A673 (cell line): ENCODE measurements at places on chromosomes 5 and 9. TPM values are rescaled to one million over a fixed set of nuclear protein-coding genes. Genes with fewer than 3 reads are reported as not detected.

GRCh38 chr5:139294374-139295165 is 1.0 kb downstream of the MATR3 start:
- H3K36me3 ChIP-seq = no peaks in the 10 kb centered on the region
- peak; percentile 81 for DNase-seq
- H3K4me3 ChIP-seq = peak overlapping the region; percentile 76
- H3K27me3 ChIP-seq = no peaks in the 10 kb centered on the region
- peaks cover 27% of the 10 kb centered on the region for H3K4me1 ChIP-seq

DNA sequence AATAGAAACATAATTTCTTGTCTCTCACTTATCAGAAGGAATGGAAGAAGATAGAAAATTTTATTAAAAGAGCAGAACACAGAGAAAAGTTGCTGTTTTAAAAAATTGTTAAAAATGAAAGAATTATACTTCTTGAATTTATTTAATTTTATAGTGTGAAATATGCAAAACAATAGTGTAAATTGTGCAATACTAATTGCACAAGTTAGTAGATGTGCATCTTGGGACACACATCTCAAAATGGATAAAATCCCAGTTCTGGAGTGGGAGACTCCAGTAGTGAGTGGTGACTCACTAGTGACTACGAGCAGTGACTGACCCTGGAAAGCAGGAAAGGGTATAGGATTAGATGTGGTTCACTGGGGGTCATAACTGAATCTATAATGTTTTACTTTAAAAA is 223.2 kb downstream of the MSX2 start:
- H3K4me1 ChIP-seq = no peaks in the 10 kb centered on the region
- H3K27ac ChIP-seq = no peak overlapping the region
- DNase-seq = no peak
- no peaks in the 10 kb centered on the region for H3K36me3 ChIP-seq
- peaks cover 4% of the 10 kb centered on the region for H3K27me3 ChIP-seq

- peak; percentile 85 for DNase-seq
- H3K4me3 ChIP-seq = peak within 1 kb of the TSS; percentile 44
- peaks cover 15% of the 10 kb centered on the region for H3K36me3 ChIP-seq
- no peaks in the 10 kb centered on the region for H3K27me3 ChIP-seq
- no peak within 1 kb of the TSS for H3K27ac ChIP-seq
- peaks cover 6% of the 10 kb centered on the region for H3K4me1 ChIP-seq
Measured at GRCh38 chr9:124852829-124853531, at the start of gene WDR38. Gene WDR38, plus strand, starts transcription at chr9:124853460. Its CDS starts 72 bp downstream, at chr9:124853532.

DNA sequence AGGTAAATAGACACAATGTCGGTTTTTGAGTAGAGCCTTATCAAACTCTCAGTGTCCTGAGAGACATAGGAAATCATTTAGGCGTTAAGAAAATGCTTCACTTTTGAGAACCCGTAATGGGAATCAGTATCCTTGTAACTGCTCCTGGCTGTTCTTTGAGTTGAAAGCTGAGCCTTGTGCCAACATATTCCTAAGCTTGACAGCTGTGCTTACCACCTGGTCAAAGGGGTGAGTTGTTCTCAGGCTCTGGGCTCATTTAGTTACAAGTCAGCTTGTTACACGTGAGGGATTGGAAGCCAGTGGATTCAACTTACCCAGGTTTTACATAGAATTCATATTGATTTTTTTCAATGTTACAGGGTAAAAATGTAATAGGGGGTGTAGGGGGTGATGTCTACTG is 145.9 kb downstream of the GABRB2 start:
- peaks cover 12% of the 10 kb centered on the region for H3K27me3 ChIP-seq
- no peak overlapping the region for H3K4me3 ChIP-seq
- no peaks in the 10 kb centered on the region for H3K36me3 ChIP-seq
- no peak overlapping the region for H3K27ac ChIP-seq
- DNase-seq = no peak
- H3K4me1 ChIP-seq = no peaks in the 10 kb centered on the region

GRCh38 chr5:107567901-107568671 is 102.7 kb downstream of the EFNA5 start:
- no peak overlapping the region for H3K27ac ChIP-seq
- H3K4me3 ChIP-seq = no peak overlapping the region
- no peaks in the 10 kb centered on the region for H3K36me3 ChIP-seq
- no peaks in the 10 kb centered on the region for H3K27me3 ChIP-seq

GRCh38 chr5:102715082-102715807 is 39.9 kb upstream of the PAM start:
- no peak overlapping the region for H3K4me3 ChIP-seq
- DNase-seq = peak; percentile 31
- H3K27ac ChIP-seq = no peak overlapping the region

DNA sequence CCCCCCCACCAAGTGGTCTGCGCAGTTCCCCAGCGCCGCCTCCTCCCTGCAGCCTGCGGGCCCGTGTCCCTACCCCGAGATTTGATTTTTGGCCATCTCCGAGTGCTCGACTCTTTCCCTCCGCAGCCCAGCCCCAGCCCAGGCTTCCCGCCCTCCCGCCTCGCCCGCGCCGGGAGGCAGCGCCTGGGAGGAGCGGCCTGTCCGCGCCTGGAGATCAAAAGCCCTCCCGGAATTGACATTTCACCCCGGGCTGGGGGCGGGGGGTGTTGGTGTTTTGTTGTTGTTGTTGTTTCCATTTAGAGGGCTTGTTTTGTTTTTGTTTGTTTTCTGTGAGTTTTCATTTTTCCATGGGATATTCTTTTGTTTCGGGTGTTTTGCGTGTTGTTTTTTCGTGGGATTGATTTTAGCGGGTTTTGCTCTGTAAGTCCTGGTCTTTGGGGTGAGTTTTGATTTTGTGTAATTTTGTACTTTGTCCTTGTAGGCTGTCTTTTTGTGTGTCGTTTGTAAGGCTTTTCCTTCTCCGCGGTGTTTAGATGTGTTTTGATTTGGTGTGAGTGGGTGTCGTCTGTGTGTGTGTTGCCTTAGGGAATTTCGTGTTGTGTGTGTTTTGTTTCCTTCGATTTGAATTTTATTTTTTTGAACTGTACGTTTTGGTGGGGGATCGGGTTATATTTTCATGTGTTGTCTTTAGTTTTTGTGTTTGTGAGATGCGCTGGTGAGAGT is 1.7 kb upstream of the PAX5 start:
- no peaks in the 10 kb centered on the region for H3K27me3 ChIP-seq
- H3K27ac ChIP-seq = no peak overlapping the region

DNA sequence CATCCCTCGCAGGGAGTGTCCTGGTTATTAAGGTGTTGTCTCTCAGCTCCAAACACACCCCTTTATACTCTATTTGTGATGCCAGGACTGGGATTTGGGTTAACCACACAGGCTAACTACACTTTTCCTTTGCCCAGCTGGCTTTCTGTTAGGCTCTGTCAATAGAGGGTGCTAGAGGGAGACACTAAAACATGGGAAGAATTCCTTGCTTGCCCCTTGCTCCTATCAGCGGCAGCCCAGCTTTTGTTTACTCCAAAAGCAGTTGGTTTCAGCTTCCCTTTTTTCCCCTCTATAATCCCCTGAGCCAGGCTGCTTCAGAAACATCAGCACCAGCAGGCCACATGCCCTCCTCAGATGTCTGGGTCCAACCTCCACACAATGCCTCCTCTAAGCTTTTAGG is 297.1 kb downstream of the KCTD16 start:
- H3K4me1 ChIP-seq = peaks cover 14% of the 10 kb centered on the region
- peak; percentile 73 for DNase-seq
- H3K27me3 ChIP-seq = no peaks in the 10 kb centered on the region

- H3K27ac ChIP-seq = no peak overlapping the region
- no peaks in the 10 kb centered on the region for H3K36me3 ChIP-seq
- no peaks in the 10 kb centered on the region for H3K4me1 ChIP-seq
- H3K4me3 ChIP-seq = no peak overlapping the region
Measured at GRCh38 chr5:6274846-6275543, 103.4 kb downstream of the MED10 start.

GRCh38 chr5:147417135-147417813 is 92.6 kb downstream of the DPYSL3 start:
- H3K4me3 ChIP-seq = no peak overlapping the region
- no peaks in the 10 kb centered on the region for H3K4me1 ChIP-seq
- H3K36me3 ChIP-seq = no peaks in the 10 kb centered on the region
- no peak for DNase-seq
- no peak overlapping the region for H3K27ac ChIP-seq

DNA sequence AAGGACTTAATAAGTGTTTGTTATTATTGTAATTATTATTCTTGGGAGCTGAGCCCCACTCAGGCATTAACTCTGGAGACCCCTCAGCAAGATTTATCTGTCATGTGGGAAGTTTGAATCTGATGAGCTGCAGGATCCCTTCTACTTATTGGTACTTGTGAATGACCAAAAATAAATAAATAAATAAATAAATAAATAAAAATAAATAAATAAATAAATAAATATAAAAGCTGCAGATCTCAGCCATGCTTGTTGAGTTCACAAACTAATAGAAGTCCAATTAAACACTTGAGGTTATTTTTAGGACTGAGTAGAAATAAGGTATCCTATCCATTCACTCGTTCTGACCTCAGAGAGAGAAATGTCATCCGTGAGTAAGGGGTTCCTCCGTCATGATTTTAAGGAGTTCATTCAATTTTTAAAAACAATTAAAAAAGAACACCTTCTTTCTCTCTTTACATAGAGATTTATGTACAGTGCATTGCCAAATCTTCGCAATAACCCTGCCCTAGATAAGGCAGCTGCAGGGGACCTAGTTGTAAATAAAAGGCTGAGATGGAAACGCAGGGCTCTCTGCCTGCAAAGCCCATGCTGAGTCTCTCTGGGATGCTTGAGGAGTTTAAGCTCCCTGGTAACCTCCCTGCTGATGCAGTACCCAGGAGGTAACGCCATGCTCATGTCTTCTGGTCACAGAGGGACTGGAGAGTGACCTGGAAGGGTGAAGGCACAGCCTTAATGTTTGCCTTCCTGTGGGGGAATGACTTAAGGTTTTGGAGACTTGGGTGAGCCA is 1.2 kb downstream of the EFCAB9 start:
- H3K4me3 ChIP-seq = no peak overlapping the region
- no peaks in the 10 kb centered on the region for H3K36me3 ChIP-seq
- no peak for DNase-seq
- no peaks in the 10 kb centered on the region for H3K27me3 ChIP-seq
- no peak overlapping the region for H3K27ac ChIP-seq

- no peak overlapping the region for H3K27ac ChIP-seq
- no peaks in the 10 kb centered on the region for H3K36me3 ChIP-seq
- peaks cover 8% of the 10 kb centered on the region for H3K27me3 ChIP-seq
- no peaks in the 10 kb centered on the region for H3K4me1 ChIP-seq
- H3K4me3 ChIP-seq = no peak overlapping the region
Measured at GRCh38 chr9:16864649-16865434, 5.6 kb downstream of the BNC2 start.

DNA sequence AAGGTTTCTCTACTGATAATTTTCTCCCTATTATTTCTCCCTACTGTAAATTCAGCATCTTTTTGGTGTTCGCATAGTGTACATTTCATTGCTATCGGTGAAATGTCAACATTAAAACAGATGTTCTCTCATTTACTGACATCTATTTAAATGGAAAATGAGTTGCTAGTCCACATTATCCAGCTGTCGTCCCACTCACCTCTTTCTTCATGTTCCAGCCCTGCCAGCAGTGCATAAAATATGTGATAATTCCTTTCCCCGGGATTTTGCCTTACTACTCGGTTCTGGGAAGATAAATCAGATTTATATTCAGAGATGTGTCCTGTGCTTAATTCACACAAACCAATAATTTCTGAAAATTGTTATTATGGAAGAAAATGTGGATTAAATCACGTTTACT is 155.8 kb downstream of the MYO10 start:
- H3K36me3 ChIP-seq = peaks cover 69% of the 10 kb centered on the region
- H3K27ac ChIP-seq = no peak overlapping the region

GRCh38 chr9:27447031-27447683 is 76.9 kb upstream of the IFNK start:
- no peak for DNase-seq
- no peak overlapping the region for H3K27ac ChIP-seq
- no peak overlapping the region for H3K4me3 ChIP-seq
- H3K4me1 ChIP-seq = no peaks in the 10 kb centered on the region

DNA sequence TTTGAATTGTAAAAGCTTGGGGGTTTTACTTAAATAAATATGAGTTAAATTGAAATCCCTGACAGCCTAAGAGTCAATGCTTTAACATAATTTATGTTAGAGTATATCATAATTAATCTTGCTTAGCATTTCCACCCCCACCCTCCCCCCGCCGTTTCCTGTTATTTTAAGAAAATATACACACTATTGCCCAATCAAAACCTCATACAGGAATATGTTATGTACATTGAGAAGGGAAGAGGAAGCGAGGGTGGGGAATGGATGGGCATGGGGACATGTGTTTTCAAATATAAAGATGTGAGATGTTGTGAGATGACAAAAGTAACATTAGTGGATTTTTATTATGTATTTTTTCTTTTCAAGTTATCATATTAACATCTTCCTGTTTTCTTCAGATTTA is 561.1 kb upstream of the MEF2C start:
- H3K36me3 ChIP-seq = no peaks in the 10 kb centered on the region
- H3K4me1 ChIP-seq = peaks cover 20% of the 10 kb centered on the region
- no peak overlapping the region for H3K4me3 ChIP-seq
- H3K27ac ChIP-seq = peak overlapping the region; percentile 9
- peak; percentile 50 for DNase-seq

GRCh38 chr5:123528065-123528464 is 16.1 kb downstream of the CSNK1G3 start:
- H3K27me3 ChIP-seq = no peaks in the 10 kb centered on the region
- no peak overlapping the region for H3K27ac ChIP-seq
- no peaks in the 10 kb centered on the region for H3K36me3 ChIP-seq

DNA sequence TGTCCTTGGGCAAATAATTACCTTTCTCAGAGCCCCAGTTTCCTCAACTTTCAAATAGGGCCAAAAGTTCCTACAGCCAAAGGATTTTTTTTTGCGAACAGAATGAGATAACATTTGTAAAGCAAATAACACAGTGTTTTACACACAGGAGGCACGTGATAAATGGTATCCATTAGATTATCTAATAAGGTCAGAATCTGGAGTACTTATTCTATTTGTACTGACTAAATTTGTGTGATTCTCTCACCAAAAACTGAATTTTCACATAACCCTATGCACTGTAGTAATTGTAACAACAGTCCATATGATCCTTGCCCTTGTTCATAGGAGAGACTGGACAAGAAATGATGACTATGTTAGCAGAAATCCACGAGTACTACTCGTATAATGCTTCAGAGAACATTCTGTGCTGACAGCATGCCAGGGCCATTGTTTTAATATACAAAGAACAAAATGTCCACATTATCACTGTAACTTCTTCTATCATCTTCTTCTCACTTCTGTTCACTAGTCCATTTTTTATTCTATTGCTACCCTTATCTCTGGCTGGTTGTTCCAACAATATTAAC is 13.9 kb upstream of the FEM1C start:
- DNase-seq = no peak
- H3K4me1 ChIP-seq = no peaks in the 10 kb centered on the region
- no peak overlapping the region for H3K27ac ChIP-seq
- no peak overlapping the region for H3K4me3 ChIP-seq

DNA sequence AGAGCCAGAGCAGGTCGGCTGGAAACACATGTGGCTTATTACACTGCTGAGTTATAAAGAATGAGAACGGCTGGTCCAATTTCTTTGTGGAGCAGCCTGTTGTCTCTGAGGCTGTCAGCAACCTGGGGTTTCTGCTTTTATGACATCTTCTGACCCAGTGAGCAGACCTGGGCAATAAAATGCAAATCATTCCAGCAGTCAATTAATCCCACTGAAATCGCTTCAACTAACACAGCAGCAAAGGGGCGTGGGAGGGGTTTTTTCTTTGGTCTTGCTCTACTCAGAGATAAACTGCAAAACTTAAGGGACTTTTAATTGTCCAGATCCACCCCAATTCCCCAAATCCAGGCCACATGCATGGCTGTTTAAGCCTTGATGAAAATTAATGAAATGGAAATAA is 215.7 kb downstream of the SLIT3 start:
- H3K4me3 ChIP-seq = no peak overlapping the region
- no peak overlapping the region for H3K27ac ChIP-seq
- no peak for DNase-seq
- no peaks in the 10 kb centered on the region for H3K27me3 ChIP-seq
- H3K36me3 ChIP-seq = no peaks in the 10 kb centered on the region
- H3K4me1 ChIP-seq = no peaks in the 10 kb centered on the region

Gene IL7R
- total RNA-seq = 4.2 and 7.7 TPM in 2 replicates

Gene SLC6A3
- not detected in 2 replicates for total RNA-seq

Gene PCDHA6
- 12.6 and 12.7 TPM in 2 replicates for total RNA-seq
